Activated T-helper 1 cell treated with Interleukin-2 at 50 U/mL for 16 hours (primary cell): ENCODE measurements at places on chromosomes 7 and 10.

DNA sequence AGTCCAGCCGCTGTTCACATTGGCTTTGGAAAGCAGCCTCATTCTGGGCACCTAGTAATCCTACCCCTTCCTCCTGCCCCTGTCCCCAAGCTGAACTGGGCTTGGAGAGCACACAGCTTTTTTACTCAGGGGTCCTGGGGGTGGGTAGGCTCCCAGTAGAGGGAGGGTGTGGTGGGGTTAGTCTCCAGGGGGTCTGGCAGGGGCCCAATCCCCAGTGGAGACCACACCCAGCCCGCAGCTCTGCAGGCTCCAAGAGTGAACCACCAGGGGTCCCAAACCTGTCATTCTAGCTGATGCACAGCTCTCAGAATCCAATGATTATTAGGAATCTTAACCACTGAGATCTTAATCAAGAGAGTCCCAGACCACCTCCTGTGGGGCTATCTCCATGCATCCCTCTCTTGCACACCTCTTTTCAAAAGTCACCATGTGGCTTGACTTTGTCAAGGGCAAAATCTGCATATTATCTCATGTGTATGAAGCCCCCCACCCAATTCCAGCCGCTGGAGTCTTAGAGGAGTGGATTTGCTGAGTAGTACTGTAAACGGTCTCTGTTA lies 2.7 kb downstream of the HOXA11 start:
- DNase-seq: no peak

GRCh38 chr7:131737746-131738465 lies 181.5 kb upstream of the PODXL start:
- no peak for DNase-seq

DNA sequence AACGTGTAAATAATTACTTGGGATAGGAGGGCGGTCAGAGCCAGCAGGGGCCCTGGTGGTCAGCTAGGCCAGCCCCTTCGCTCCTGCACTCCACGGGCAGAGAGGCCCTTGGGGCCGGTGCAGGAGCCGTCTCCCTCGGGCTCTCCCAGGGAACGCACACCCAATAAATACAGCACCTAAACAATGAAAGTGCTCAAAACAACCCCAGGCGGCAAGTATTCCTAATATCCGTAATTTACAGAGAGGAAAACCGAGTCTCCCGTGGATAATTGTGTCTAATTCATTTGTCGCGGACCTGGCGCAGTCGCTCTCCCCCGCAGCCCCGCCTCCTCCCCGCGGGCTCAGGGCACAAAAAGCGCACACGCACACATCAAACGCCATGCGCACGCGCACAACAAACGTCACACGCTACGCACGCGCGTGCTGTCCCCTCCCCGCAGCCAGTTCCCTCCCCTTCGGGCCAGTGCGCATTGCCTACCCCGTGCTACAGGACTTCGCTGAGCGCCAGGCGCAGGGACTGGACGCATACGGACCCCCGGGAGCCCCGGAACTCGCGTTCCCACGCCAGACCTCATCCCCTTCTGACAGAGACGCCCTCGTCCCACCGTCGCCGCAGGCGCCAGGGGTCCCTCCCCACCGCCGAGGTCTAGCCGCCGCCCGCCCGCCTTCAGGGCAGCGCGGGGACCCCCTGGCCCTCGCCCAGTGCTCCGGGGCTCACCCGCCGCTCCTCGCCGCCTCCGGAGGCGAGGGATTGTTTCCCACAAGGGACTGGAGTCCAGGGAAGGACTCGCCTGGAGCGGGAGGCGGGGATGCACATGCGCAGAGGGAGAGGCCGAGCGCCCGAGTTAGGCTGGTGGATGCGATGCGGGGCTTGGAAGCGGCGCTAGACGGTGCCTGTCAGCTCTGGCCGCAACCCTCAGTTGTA lies at the start of gene ZNF248:
TSS of gene ZNF248 (minus strand) at position 324 of the 925 bp plus-strand sequence. CDS start 1,300 bp downstream, outside the sequence.
- peak; percentile 91 for DNase-seq

- DNase-seq: no peak
Measured at GRCh38 chr7:76377186-76377918, 18.6 kb upstream of the YWHAG start.
